ENCODE measurements at places on chromosomes 3 and 15. TPM values are rescaled to one million over a fixed set of nuclear protein-coding genes. Genes with fewer than 3 reads are reported as not detected.

ZDHHC19 gene
- not detected for total RNA-seq

COPG1 gene
- 82.6 TPM for total RNA-seq

LRRC3B gene
- 0.66 TPM for total RNA-seq

MUSTN1 gene
- total RNA-seq, result 13.0 TPM

GOLGA6L7 gene
- not detected for total RNA-seq

MUC20 gene
- total RNA-seq, result 2.7 TPM

EPHA3 gene
- total RNA-seq, result 1.0 TPM

CKMT1A gene
- total RNA-seq, result 2.0 TPM

- H3K4me3 ChIP-seq, result no peak overlapping the region
- no peaks in the 10 kb centered on the region for H3K36me3 ChIP-seq
- no peaks in the 10 kb centered on the region for H3K4me1 ChIP-seq
- H3K27ac ChIP-seq, result peak overlapping the region; percentile 93
- no peak for DNase-seq
- H3K27me3 ChIP-seq, result no peaks in the 10 kb centered on the region
These were observed 19.7 kb downstream of the SSR3 start for GRCh38 chr3:156535162-156535627.

DNA sequence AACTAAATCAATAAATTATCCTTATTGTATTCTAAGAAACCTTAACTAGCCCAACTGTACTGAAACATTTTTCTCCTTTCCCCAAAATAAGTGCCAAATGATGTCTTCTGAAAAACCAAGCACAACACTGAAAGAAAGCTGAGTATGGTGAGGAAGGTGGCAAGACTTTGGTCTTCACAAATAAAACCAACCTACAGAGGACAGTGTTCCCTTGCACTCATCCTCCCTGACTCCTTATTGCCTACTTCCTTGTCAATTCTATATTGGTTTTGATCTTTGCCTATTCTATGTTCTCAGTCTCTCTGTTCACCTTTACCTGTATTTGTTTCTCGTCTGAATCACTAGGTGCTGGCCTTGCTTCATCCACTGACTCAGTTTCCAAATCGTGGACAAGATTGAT lies 490.1 kb upstream of the ZNF385D start:
- DNase-seq, result no peak
- H3K36me3 ChIP-seq, result no peaks in the 10 kb centered on the region
- no peak overlapping the region for H3K4me3 ChIP-seq
- no peak overlapping the region for H3K27ac ChIP-seq
- no peaks in the 10 kb centered on the region for H3K27me3 ChIP-seq
- H3K4me1 ChIP-seq, result no peaks in the 10 kb centered on the region

DNA sequence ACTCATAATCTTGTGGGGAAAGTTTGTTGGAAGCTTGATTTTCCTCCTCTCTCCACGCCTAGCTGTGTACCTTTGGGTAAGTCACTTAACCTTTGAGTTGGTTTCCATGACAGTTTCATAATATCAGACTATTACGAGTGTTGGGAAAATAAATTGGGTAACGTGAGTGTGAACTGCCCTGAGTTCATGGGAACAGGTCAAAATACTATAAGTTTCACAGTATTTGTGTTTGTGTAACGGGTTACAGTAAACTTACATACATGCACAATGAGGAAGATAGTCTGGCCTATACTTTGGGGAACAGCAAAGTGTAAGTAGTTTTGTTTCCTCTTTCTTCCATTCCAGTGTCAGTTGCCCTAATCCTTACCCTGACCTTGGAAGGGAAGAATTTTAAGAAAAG lies 509.9 kb downstream of the MECOM start:
- no peak overlapping the region for H3K27ac ChIP-seq
- H3K4me1 ChIP-seq, result no peaks in the 10 kb centered on the region
- H3K27me3 ChIP-seq, result no peaks in the 10 kb centered on the region
- H3K36me3 ChIP-seq, result no peaks in the 10 kb centered on the region
- no peak overlapping the region for H3K4me3 ChIP-seq

DNA sequence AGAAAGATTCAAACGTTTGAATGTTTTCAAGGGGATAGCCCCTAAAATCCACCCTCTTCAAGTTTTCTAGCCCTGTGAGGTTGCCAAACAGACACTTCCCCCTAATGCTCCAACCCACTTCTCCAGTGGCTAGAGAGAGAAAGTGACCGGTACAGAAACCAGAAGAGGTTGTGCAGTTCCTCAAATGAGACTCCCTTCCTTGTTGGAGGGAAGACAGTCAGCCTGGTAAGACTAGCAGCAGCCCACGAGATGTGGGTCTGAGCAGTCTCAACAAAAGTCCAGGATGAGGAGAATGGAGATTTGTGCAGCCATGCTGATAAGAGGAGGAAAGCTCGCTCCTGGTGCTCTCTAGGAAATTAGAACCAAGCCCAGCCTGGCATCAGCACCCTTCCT lies 222.8 kb upstream of the TPRG1 start:
- peak overlapping the region; percentile 99 for H3K27ac ChIP-seq
- H3K27me3 ChIP-seq, result no peaks in the 10 kb centered on the region
- DNase-seq, result no peak
- peaks cover 5% of the 10 kb centered on the region for H3K4me1 ChIP-seq
- H3K4me3 ChIP-seq, result peak overlapping the region; percentile 61

- H3K27ac ChIP-seq, result peak overlapping the region; percentile 97
- H3K27me3 ChIP-seq, result no peaks in the 10 kb centered on the region
- peak overlapping the region; percentile 86 for H3K4me3 ChIP-seq
- no peaks in the 10 kb centered on the region for H3K36me3 ChIP-seq
- DNase-seq, result peak; percentile 71
These were observed 604 bp upstream of the TJP1 start for GRCh38 chr15:29822684-29823459.

DNA sequence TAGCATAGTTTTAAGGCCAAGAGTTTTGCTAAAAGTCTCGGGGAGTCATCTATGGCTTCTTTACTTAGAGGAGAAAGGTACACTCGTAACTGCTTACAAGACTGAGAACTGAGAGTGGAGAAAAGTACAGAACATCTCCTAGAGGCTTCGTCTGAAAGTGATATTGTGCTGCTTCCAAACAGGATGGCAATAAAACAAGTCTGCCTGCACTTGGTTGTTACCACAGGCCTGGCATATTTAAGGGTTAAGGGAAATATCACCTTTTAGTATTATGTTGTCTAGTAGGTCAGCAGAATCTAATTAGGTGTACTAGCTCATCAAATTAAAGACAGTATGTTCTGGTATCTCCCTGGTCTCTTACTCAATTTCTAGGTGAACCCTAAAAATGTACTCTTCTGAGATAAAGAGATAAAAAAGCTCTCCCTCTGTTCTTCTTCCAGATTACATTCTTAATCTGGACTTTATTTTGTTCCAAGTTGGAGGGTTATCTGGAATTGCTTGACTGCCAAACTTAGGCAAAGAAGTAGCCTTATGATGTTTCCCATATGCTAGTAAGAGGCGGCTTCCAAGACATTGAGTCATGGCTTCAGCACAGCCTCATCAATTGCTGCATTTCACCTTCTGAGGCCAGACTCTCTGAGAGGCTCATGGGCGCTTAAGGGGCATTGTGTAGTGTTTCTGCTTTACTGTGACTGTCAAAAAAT lies 181.3 kb downstream of the LSAMP start:
- H3K36me3 ChIP-seq, result no peaks in the 10 kb centered on the region
- no peaks in the 10 kb centered on the region for H3K27me3 ChIP-seq
- no peak overlapping the region for H3K4me3 ChIP-seq
- no peak for DNase-seq
- H3K4me1 ChIP-seq, result no peaks in the 10 kb centered on the region

DNA sequence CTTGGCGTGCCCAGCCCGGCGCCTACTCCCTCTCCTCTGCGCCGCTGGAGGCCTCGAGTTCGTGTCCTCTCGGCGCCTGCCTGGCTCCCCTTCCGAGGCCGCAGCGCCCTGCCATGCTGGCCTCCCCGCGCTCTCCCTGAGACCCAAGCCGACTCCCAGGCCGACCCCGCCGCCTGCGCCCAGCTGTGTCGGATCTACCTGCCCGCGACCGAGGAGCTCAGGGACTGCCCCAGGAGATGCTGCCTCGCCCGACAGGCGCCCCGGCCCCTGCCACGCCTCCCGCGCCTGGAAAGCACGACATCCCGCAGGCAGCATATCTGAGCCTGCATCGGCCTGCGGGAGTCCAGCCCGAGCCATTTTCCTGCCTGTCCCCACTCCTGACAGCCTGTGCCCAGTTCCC lies 16.1 kb downstream of the PAQR9 start:
- no peak for DNase-seq
- no peaks in the 10 kb centered on the region for H3K36me3 ChIP-seq
- H3K4me3 ChIP-seq, result no peak overlapping the region

DNA sequence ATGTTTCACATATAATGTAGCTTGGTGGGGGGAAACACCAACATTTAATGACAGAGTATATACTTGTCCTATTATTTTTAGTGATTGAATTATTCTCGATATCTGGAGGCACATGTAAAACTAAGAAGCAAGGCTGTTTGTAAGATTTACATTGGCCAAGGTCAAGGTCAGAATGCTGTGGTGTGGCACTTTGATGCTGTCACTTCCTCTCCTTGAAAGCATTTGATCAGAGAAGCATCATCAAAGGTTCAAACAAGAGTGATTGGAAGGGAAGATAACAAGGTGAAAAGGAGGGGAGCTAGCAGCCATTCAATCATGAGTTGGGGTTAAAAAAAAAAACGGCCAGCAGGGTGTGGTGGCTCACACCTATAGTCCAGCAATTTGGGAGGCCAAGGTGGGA lies 26.4 kb downstream of the RTF1 start:
- no peak overlapping the region for H3K27ac ChIP-seq
- no peaks in the 10 kb centered on the region for H3K4me1 ChIP-seq
- H3K4me3 ChIP-seq, result no peak overlapping the region

DNA sequence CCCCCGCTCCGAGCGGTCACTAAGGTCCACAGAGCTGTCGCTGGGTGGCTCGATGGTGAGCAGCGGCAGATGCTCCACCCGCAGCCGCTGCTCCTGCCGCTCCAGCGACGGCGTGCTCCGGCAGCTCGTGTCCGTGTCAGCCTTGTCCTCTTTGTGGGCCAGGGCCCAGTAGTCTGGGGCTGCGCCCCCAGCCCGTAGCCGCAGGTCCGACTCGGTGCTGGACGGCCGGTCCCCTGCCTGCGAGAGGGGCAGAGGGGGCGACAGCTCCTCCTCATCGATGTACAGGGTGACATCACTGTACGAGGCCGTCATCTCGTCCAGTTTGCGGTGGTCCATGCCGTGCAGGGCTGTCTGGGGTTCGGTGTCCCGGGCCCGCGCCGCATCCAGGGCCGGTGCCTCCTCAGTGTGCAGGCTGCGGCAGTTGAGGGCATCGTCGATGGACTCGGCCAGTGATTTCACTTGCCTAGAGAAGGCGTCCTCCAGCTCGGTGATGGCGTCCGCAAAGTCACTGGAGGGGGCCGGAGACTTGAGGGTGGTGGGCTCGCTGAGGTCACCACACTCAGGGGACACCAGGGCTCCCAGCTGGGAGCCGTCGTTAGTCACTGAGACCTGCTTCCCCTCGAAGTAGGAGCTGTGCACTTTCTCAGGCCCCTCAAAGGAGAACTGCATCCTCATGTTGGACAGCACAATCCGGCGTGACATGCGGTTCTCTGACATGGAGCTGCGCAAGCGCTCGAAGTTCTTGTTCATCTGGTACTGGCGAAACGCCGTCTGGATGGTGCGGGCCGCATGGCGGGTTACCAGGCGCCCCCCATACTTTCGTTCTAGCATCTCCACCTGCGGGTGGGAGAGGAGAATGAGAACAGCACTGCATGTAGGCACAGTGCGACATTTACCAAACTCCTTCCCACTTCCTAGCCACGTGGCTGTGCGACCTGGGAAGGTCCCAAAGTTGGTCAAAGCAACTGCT lies 94.8 kb upstream of the RPL32 start:
- no peak for DNase-seq
- H3K27me3 ChIP-seq, result no peaks in the 10 kb centered on the region
- no peaks in the 10 kb centered on the region for H3K4me1 ChIP-seq
- peak overlapping the region; percentile 83 for H3K27ac ChIP-seq

GRCh38 chr15:49079340-49080039 lies 33.2 kb upstream of the SECISBP2L start:
- H3K27ac ChIP-seq, result no peak overlapping the region
- no peak for DNase-seq
- H3K4me1 ChIP-seq, result no peaks in the 10 kb centered on the region
- H3K27me3 ChIP-seq, result no peaks in the 10 kb centered on the region

- H3K4me3 ChIP-seq, result no peak overlapping the region
- H3K36me3 ChIP-seq, result no peaks in the 10 kb centered on the region
- H3K4me1 ChIP-seq, result no peaks in the 10 kb centered on the region
- no peaks in the 10 kb centered on the region for H3K27me3 ChIP-seq
- H3K27ac ChIP-seq, result no peak overlapping the region
These were observed 703.3 kb upstream of the LMCD1 start for GRCh38 chr3:7798276-7798675.

- no peak overlapping the region for H3K4me3 ChIP-seq
- no peaks in the 10 kb centered on the region for H3K4me1 ChIP-seq
- no peaks in the 10 kb centered on the region for H3K27me3 ChIP-seq
- DNase-seq, result no peak
- H3K36me3 ChIP-seq, result no peaks in the 10 kb centered on the region
- H3K27ac ChIP-seq, result peak overlapping the region; percentile 21
These were observed 205.5 kb upstream of the TGFBR2 start for GRCh38 chr3:30400926-30401325.

GRCh38 chr3:44128057-44128775 lies 113.5 kb upstream of the TOPAZ1 start:
- peak; percentile 22 for DNase-seq
- H3K4me1 ChIP-seq, result no peaks in the 10 kb centered on the region
- no peaks in the 10 kb centered on the region for H3K36me3 ChIP-seq

- no peaks in the 10 kb centered on the region for H3K36me3 ChIP-seq
- no peak for DNase-seq
- H3K27ac ChIP-seq, result peak overlapping the region; percentile 74
- H3K4me1 ChIP-seq, result peaks cover 16% of the 10 kb centered on the region
These were observed 20.4 kb downstream of the UACA start for GRCh38 chr15:70742928-70743327.

GRCh38 chr3:44136421-44136820 lies 105.3 kb upstream of the TOPAZ1 start:
- no peaks in the 10 kb centered on the region for H3K4me1 ChIP-seq
- no peak overlapping the region for H3K27ac ChIP-seq
- no peaks in the 10 kb centered on the region for H3K36me3 ChIP-seq
- no peaks in the 10 kb centered on the region for H3K27me3 ChIP-seq

- H3K4me1 ChIP-seq, result peaks cover 31% of the 10 kb centered on the region
- peak overlapping the region; percentile 95 for H3K27ac ChIP-seq
- peak overlapping the region; percentile 64 for H3K4me3 ChIP-seq
- DNase-seq, result peak; percentile 84
- no peaks in the 10 kb centered on the region for H3K27me3 ChIP-seq
These were observed 515 bp downstream of the EIF4G1 start for GRCh38 chr3:184314700-184315542.

GRCh38 chr3:17928502-17929145 lies 186.2 kb upstream of the TBC1D5 start:
- no peaks in the 10 kb centered on the region for H3K27me3 ChIP-seq
- H3K36me3 ChIP-seq, result no peaks in the 10 kb centered on the region
- DNase-seq, result no peak

DNA sequence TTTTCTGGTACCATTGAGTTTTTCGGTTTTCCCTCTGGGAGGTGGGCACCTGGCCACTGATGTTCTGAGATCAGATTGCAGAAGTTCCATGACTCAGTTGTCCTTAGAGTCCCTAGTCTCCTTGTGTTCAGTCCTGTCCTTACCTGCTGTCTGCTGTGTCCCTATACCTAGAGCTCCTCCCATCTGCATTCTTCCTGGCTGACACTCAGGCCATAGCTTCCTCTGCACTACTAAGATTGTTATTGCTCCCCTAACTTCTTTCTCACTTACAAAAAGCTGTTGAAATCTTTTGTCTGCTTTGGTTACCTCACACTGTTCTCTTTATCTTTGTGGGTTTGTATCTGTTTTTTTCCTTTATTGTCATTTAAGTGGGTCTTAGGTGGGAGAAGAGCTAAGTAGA lies 13.2 kb downstream of the USP3 start:
- H3K27ac ChIP-seq, result no peak overlapping the region
- H3K36me3 ChIP-seq, result no peaks in the 10 kb centered on the region
- no peaks in the 10 kb centered on the region for H3K27me3 ChIP-seq

GRCh38 chr15:38461066-38461833 lies 7.3 kb downstream of the FAM98B start:
- no peaks in the 10 kb centered on the region for H3K36me3 ChIP-seq
- DNase-seq, result no peak
- no peaks in the 10 kb centered on the region for H3K4me1 ChIP-seq
- no peak overlapping the region for H3K27ac ChIP-seq
